Natural killer cell treated with Interleukin-12 subunit alpha and Interleukin-12 subunit beta and Interleukin-15 and Interleukin-18, amount 100 ng/mL, for 72 hours (primary cell): ENCODE measurements at places on chromosomes 1 and 21. TPM values are rescaled to one million over a fixed set of nuclear protein-coding genes. Genes with fewer than 3 reads are reported as not detected.
A peak's percentile ranks its signal among the peaks of the same experiment; 100 is the strongest.

C1orf105 gene
- not detected for total RNA-seq

COP1 gene
- total RNA-seq, result 53.3 TPM

GNG4 gene
- total RNA-seq, result 0.19 TPM

GCSAML gene
- 0.57 TPM for total RNA-seq

KCNC4 gene
- total RNA-seq, result 2.1 TPM

PCAT6 gene
- total RNA-seq, result 1.0 TPM

BTBD19 gene
- total RNA-seq, result 1.7 TPM

CR1L gene
- not detected for total RNA-seq

DNA sequence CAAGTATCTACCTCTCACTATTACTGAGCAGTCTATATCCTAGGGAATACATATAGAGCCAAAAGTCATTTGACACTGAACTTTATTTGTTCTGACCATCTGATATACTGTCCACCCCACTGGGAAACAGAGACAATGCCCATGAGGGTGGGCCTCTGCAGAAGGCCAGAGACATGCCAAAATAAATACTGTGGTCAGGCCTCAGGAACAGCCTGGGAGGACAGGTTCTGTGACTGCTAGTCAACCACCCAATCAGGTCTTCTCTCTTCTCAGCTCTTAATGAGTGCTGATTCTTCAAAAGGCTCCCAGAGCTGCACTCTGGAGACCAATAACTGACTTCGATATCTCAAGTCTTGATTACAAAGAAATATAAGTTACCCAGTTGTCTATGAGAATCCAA lies 5.5 kb upstream of the ANKRD35 start:
- DNase-seq, result no peak

DNA sequence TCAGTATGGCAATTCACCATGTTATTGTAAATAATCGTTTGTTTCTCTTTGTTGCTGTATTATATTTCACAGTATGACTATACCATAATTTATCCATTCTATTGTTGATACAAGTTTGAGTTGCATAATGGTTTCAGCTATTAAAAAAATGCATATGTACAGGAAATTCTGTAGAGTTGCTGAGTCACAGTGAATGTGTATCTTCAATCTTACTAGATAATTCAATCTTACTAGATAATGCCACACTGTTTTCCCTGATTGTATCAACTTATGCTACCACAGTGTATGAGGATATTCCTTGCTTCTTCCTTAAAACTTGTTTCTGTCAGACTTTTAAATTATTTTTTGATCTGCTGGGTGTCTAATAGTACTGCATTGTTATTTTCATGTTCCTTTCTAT lies 3.5 kb upstream of the COA6 start:
- DNase-seq, result no peak

GRCh38 chr1:28887419-28887834 lies 26.9 kb upstream of the EPB41 start:
- DNase-seq, result peak; percentile 76

GRCh38 chr1:174297351-174297750 lies 138.0 kb downstream of the RABGAP1L start:
- no peak for DNase-seq

DNA sequence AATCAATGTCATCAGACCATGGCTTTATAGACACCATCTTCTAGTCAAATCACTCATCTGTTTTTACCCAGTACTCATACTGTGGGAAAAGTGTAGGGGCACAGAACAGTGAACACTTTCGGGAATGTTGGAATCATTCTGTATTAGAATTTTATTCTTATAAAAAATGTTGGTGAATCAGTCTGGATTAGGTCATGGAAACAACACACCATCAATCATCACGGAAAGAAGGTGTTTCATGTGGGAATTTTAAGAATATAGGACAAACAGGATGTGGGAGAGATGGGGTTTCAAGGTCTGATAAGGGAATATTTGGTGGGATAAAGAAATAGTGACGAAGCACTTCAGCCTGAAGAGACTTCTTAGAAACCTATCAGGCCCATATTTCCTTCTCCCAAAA lies 17.3 kb downstream of the GBP1 start:
- no peak for DNase-seq

- no peak for DNase-seq
Observed at GRCh38 chr1:76607717-76608116, 259.6 kb upstream of the ST6GALNAC5 start.

DNA sequence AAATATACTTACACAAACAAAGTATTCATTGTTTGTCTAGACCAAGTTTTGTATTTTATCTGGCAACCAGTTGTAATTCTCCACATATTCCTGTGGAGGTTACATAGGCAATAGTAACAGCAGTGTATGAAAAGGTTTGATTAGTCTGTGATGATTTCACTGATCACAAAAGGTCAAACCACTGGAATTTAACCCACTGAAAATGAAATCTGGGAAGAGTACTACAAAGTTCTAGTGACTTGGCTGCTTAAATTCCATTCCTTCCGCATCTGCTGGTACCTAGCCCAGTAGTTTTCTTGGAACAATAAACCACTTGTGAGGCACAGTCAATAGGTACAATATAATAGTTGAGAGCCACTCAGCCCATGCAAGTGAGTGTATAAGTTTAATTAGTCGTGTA lies 205.4 kb downstream of the NFIA start:
- no peak for DNase-seq

- DNase-seq, result no peak
Observed at GRCh38 chr1:109531380-109531779, 8.3 kb upstream of the GPR61 start.

DNA sequence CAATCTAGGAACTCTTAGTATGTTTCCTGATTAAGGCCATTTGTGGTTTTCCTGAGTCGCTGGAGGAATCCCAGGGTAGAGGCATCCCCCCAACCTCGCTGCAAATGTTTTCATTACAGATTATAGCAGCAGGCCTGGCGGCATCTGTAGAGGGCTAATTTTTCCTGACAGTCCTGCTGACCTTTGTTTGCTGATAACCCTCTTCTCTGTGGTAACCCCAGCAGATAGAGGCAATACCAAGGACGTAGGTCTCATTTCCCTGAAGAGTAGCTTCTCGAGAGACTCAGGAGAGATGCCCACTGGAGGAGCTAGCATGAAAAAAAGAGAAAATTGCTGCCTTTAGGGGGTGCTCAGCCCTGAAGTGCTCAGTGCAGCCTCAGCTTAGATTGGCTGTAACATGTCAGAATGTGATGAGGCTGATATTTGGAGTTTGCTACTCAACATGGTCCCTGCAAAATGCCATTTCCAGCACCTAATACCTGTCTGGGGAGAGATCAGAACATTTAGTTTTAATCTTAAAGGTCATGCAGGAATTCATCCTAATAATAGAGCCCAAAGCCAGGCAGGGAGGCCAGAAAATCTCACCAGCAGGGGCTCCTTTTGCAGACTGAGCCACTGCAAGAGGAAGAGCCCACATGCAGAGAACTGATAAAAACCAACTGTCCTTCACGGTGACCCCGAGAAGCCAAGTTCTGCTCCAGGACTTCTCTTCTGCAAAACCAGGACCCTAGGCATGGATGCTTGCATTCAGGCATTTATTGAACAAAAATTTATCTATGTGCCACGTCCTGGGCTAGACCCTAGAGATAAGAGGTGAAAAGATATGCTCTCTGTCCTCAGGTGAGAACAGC lies 184.5 kb downstream of the KAZN start:
- no peak for DNase-seq

DNA sequence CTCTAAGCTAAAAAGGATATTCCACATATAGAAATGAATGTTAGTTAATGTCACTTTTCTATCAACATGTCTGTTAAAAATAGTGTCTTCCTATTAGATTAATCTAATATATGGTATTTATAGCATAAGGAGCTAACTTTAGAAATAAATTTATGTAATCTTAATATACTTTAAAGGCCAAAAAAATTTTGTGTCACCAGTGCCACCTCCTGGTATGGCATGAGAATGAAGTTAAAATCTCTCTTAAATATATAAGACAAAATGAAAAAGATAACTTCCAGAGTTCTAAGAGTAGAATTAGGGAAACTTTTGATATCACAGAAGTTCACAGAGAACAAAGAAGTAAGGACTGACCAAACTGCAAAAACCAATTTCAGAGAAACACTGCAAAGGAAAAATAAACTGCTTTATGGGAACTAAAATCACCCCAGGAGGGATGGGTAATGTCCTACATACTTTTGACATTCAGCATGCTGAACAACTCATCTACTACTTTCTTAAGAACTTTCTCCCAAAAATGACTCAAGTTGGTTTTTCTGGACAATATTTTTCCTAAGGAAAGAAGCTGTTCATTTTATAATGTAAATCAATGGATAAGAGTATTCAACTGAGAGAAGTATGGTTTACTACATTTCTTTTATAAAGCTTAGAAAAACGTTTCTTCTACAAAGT lies 82.8 kb downstream of the TRIM33 start:
- no peak for DNase-seq

DNA sequence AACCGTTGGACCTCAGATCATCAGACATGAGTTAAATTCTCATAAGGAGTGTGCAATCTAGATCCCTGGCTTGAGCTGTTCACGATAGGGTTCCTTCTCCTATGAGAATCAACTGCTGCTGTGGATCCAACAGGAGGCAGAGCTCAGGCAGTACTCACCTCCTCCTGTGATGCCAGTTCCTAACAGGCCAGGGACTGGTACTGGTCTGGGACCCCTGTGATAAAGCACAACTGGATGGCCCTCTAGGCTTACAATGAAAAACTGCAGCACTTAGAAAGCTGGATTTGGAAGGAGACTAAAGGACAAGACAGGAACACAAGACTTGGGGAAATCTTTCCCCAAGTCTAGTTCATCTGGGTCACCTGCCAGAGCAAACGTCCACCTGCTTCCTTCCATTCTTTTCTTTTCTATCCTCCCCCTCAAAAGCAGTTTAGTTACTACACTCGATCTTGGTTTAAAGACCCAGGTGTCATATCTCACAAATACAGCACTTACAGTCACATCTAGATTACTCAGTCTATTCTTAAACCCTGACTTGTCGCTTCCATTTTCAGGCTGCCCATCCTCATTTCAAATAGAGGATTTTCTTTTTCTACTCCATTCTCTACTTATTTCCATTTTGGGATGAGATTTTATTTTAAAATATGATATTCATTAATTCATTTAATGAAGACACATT lies 59.8 kb downstream of the PTPN14 start:
- no peak for DNase-seq

DNA sequence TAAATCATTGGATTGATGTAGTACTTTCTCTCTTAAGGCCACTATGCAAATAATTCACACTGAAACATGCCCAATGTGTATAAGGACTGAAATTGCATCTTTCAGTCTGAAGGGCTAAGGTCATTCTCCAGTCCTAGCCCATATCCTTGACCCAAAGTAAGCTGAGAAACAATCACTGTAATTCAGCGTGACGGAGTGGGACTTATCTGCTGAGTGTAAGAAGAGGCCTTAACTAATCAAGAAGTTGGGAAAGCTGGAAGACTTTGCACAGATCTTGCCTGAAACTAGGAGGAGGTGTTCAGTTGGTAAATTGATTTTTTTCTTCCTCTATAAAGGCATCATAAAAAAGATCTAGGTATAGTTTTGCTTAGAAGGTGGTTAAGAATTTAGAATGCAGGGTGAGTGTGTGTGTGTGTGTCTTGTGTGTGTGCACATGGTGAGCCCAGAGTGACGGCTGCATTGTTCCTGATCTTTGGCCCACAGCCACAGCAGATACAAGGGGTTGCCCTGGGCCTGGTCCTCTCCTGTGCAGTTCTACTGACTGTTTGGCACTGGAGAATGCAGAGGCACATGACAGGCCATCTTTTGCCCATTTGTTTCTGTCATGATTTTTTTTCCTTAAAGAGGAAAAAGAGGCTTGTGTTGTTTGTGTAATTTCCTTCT lies 13.3 kb upstream of the PPP2R5A start:
- no peak for DNase-seq

DNA sequence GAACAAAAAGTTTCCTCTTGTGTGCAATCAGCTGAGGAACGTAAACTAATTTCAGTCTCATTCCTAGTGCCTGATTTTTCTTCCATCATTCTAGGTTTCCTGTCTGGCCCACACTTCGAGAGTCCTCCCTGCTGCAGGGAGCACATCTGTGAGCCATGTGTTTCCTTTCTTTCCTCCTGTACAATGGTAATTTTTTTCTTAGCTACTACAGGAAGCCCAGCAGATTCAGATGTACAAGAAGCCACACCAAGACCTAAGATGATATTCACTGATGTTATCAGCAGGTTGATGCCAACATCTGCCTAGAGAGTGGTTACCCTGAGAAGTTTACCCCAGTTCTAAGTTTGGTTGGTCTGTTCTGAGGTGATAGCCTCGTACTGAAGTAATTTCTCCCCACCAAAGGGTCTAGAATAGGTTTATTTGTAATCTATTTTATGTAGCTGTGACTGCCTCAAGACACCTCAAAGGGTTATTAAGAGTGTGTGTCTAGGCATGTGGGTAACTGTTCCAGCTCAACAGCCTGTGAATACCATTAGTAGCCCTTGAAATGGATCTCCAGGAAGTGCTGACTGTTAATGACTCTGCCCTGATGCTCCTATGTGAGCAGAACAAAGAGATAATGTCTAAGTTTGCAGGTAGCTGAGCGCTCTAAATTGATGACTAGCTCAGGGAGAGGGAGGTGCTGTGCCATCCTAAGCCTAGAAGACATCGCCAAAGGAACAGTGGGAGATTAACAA lies 31.7 kb upstream of the CLDN14 start:
- DNase-seq, result no peak

DNA sequence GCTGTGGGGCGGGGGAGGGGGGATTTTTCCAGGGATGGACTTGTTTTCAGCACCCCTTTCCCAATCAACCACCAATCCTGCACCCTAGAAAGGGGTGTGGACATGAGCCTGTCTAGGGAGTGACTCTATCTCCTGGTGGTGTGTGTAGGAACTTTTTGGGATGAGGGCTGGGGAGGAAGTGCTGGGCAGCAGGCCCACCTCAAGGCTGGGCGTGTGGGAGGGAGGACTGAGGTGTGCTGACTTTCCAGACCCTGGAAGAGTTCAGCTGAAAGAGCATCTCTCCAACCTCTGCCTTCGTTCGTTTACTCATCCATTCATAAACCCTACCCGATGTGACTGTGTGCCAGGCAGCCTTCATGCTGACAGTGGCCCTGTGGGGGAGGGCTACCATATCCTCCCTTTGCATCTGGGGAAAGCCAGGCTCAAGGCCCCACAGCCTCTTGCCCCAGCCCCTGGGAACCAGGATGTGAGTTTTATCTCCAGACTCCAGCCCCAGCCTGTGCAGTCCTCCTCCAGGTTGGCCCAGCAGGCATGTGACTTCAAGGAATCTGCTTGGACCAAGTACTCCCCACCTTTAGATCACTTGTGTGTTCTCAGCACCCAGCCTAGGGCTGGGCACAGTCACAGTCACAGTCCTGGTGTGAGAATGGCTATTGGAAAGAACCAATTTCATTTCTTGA lies 6.7 kb downstream of the KNCN start:
- DNase-seq, result no peak

GRCh38 chr1:175976865-175977642 lies 230.0 kb downstream of the COP1 start:
- DNase-seq, result no peak

GRCh38 chr1:84267476-84267875 lies 34.0 kb upstream of the SAMD13 start:
- no peak for DNase-seq

- no peak for DNase-seq
Observed at GRCh38 chr1:167136191-167136614, 42.3 kb downstream of the STYXL2 start.
